Activated effector memory CD4-positive, alpha-beta T cell treated with Interleukin-2 at 50 U/mL for 16 hours (primary cell): ENCODE measurements at places on chromosomes 6 and 20.

DNA sequence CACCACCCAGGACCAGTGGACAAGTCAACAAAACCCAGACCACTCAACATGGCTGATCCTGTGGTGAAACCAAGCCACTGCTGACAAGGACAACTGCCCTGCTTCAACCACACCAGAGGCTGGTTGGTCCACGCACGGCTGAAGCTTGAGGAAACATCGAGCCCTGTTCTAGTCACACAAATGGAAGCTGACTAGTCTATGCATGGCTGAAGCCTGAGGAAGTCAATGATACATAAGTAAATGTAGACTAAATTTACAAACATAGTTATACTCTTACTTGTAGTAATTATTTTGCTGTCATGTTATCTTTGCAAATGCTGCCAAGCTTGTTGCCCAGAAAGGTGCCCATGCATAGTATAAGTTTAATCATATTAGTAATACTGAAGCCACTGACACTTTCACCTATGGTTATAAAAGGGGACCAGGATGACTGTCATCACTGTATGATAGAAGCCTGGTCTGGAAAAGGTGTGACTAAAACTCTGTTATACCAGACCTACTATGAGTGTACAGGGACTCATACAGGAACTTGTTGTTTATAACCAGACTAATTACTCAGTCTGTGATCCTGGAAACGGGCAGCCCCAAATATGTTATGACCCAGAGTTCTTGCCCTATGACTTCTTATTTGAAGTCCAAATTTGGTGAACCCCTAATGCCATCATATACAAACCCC lies 5.6 kb downstream of the IL22RA2 start:
- DNase-seq = no peak

GRCh38 chr6:162538643-162539064 lies 188.9 kb downstream of the PRKN start:
- DNase-seq = no peak

DNA sequence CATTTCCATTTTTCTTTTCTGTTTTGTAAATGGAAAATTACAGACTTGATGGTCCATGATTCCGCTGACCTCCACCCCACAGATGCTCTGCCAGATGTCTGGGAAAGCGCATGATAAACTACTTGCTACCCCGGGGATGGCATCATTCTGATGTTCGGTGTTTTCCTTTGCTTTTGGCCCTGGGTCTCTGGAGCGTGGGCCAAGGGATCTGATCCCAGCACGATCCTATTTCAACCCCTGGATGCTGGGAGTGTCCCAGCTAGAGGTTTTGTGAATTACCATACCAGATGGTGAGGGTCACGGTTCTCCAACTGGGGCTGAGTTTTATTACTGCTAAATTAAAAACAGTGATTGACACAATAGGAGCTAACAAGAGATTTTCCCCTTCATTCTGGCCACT lies 25.2 kb upstream of the MYLIP start:
- no peak for DNase-seq

DNA sequence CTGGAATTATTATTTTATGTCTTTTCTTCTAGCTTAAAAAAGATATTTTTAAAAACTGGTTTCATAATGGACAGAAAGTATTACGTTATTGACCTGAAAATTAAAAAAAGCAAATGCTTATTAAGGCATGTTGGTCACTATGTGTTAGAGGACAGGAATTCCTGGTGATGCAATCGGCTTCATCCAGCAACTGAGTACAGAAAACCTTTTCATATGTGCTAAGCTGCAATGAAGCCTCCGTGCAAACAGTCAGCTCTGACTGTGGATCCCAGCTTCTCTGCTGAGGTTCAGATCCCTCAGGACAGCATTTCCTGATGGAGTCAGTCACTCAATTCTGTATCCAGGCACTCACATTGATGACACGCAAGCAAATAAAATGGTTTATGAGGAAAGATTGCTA lies 22.7 kb upstream of the BMP2 start:
- DNase-seq = no peak

DNA sequence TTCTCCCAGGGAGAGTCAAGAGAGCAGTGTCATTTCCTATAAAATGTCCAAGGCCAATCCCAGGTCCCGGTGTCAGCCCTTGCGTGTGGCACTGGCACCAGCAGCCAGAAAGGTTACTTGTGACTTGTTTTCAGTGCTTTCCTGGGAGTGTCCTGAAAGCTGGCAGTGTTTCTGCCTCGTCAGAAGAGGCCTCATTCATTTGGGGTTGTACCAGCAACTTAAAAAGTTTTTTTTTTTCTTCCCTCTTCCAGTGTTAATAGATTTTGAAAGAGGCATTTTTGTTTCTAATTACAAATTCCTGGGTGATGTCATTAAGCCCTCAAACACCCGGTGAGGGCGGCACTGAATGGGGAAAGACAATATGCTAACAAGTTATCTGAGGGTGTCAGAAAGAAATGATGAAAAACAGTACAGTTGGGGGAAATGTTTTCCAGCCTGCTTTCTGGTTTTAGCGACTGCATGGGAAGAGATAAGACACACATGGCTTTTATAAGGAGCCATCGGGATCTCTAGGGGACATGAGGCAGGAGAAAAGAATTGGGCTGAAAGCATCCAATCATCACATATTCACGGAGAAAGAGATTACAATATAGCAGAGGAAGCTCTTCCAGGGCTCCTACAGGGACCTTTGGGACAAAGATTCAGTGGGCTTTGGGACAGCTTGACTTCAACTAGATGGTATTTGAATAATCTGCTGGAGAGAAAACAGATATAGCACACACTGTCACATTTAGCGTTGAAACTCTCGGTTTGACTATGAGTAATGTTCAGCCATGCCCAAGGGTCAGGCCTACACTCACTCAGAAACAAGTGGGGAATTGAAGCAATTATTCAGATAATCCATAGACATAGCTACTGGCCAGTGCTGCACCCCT lies 153.0 kb downstream of the BCAS1 start:
- DNase-seq = no peak

- DNase-seq = no peak
Observed at GRCh38 chr6:41706876-41707564, 28.4 kb downstream of the TFEB start.

- no peak for DNase-seq
Observed at GRCh38 chr6:3284436-3284876, 25.7 kb downstream of the PSMG4 start.

- no peak for DNase-seq
Observed at GRCh38 chr20:21049305-21049828, 56.8 kb downstream of the LINC00237 start.

GRCh38 chr6:53796451-53796780 lies 1.6 kb downstream of the LRRC1 start:
- no peak for DNase-seq

DNA sequence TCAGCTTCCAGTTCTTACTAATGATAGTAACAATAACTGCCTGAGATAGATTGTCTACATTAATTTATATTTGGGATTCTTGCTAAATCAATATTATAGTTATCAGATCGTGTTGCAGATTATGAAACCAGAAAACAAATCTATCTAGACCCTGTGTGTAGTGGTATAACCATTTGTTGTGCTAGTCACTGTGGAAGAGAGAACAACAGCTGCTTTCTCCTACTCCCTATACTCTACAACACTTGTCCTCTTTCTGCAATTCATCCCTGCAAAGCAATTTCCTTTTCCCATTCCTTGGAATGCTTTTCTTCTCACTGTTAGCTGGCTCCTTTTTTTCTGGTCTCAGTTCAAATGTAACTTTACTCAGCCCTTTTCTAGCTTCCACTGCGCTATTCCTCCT lies 8.3 kb downstream of the COX7A2 start:
- DNase-seq = no peak

DNA sequence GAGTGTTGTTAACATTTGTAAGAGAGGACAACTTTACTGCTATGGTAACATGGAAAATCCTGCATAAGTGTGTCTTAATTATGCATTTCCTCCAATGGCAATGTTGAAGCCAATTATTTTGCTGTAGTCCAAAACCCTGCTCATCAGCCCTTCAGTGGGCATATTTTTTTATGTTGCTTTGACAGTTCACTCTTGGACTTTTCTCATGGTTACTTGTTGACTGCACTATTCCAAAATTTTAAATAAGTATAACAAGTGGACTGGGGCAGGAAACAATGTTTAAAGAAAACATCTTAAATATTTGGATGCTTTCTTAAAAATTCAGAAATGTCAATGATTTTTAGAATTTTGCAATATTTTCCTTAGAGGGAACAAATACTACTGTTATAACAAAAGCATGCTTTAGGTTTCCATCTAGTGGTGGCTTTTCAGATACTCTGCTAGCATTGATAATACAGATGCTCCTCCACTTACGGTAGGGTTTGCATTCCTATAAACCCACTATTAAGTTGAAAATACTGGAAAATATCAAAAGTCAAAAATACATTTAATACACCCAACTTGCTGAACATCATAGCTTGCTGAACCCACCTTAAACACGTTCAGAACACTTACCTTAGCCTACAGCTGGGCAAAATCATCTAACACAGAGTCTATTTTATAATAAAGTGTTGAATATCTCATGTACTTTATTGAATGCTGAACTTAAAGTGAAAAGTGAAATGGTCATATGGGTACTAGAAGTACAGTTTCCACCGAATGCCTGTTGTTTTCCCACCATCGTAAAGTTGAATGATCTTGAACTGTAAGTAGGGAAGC lies 86.4 kb downstream of the ADGRG6 start:
- no peak for DNase-seq

DNA sequence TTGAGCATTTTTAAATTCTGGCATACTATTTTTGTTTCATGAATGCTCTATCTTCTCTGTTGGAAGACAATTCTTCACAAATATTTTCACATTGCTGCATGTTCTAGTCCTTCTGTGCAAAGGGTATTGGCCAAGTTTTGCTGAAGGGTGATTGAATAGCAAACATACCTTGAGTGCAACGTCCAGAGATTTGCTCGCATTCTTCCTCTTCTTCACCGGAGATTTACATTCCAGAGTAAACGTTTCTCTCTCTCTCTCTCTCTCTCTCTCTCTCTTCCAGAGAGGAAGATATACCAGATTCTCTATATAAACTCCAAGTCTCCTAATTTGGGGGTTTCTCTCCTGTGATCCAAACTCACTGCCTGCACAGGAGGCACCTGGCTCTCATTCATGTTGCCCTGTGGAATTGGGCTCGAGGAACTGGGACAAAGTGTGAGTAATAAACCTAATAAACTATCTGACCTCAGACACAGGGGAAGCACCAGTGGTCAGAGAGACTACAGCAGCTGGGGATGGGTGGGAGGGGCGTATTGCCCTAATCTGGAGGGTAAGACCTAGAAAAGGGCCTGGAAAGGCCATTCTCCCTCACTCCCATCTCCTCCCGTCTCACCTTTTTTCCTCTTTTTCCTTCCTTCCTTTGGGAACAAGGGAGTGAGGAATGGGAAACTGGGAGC lies 1.1 kb upstream of the TREML1 start:
- no peak for DNase-seq

- no peak for DNase-seq
Observed at GRCh38 chr20:61556111-61556510, 304.1 kb downstream of the CDH4 start.

GRCh38 chr6:29982097-29982496 lies 39.8 kb downstream of the HLA-A start:
- DNase-seq = no peak

GRCh38 chr6:34475238-34475682 lies 9.4 kb downstream of the PACSIN1 start:
- no peak for DNase-seq

DNA sequence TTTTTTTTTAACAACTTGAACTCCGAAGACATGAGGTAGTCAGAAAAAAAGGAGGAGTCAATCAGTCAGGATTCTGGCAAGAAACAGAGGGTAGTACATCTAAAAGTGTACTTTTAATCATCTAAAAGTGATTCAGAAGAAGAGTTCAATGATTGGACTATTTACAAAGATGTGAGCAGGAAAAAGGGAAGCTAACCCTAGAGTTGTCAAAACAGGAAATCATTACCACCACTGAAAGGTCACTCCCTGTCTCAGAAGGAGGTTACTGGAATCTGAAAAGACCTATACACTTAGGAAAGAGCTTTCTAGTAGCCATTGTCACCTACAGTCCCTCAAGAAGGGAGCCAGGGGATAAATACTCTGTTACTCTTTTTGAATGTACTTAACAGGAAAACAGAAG lies 16.7 kb upstream of the LMBRD1 start:
- no peak for DNase-seq

DNA sequence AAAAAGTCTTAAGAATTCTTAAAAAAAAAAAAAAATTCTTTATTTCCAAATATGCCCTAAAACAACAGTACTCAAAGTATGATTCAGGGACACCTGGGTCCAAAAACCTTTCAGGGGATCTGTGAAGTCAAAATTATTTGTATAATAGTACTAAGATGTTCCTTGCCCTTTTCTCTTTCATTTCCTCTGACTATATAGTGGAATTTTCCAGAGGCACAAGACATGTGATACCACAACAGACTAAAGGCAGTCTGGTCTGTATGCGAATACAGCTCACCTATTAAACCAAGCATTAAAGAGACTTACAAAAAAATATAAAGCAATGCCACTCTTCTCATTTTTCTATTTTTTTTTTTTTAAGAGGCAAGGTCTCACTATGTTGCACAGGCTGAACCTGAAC lies 15.4 kb downstream of the NOL7 start:
- DNase-seq = no peak

DNA sequence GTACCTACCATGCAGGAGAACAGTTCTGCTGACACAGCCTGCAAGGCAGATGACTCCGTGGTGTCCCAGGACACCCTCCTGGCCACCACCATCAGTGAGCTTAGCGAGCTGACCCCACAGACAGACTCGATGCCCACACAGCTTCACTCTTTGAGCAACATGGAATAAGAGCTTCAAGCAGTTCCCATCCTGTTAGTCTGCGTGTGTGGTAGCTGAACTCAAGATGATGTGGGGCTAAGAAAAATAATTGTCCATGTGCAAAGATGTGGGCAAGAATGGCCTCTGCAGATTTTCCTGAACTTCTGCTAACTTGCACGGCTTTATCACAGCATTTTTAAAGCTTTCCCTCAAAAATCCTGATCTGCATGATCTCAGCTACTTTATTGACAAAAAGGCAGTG lies 8.3 kb downstream of the GZF1 start:
- no peak for DNase-seq

GRCh38 chr20:3745686-3746173 lies 13.2 kb downstream of the HSPA12B start:
- no peak for DNase-seq

DNA sequence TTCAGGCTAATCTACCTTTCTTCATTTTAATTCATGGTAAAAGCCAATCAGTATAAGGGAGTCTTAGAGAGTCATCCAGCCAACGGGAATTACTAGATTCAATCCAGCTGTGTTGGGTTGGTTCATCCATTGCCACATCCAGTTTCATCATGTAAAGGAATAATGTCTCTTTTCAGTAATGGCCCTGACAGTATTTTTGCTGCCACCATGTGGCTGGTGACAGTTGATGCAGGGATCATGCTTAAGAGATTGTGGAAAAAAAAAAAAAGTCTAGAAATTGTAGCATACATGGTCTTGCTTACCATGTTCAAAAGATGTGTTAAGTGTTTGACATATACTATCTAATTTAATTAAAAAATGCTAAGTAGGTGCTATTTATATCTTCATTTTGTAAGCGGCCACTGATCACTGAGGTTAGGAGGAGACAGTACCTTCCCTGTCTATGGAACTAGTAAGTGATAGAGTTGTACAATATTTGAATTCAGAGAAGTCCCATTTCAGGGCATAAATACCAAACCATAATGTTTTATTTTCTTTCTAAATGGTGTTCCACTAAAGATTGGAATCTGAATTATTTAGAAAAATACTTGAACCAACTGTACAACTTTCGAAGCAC lies 135.9 kb downstream of the KHDRBS2 start:
- no peak for DNase-seq
